ENCODE measurements at places on chromosomes 16 and 17.

- no peak for DNase-seq
Measured at GRCh38 chr17:8673612-8674011, 43.1 kb upstream of the MYH10 start.

DNA sequence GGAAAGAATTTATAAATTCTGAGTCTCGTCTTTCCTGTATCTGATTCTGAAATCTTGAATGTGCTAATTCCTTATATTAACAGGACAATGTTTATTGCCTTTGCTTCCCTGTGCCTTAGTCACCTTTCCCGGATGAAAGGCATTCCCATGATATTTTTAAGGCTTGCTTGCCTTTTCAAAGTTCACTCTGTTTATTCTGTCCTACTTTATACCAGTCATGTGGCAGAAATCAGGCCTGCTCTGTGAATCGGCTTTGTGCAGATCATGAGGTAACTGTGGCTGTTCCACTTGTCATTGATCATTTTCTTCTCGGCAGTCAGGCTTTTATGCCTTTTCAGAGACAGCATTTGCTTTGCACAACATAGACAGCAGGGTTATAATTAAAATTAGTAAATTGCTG is 28.8 kb upstream of the ABCC11 start:
- DNase-seq = no peak

DNA sequence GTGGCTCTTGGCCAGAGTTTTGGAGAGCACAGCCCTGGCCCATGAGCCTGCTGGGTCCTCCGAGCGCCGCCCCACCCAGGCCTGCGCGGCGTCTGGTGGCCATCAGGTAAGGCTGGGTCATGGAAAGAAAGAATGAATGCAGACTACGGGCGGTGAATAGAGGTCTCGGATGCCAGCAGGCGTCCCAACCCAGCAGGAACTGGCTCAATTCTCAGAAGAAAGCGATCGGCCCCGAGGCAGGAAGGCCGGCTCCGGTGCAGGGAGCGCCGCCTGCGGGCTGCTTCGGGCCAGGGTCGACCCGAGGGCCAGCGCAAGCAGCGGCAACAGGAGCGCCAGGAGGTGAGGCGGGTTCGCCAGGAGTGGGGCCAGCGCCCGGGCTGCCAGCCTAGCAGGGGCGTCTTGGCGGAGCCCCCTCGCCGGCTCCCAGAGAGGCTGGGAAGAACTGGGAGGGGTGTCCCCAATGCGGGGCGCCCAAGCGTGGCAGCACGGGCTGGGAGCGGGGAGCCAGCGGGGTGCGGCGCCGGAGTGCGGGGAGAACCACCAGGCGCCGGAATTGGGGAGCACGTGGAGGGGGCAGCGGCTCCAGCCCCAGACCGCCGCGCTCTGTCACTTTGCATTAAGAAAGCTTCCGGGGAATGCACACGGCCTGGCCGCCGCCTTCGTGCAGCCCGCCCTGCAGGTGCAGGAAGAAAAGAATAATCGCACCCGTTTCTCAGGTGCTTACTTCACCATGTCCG is 7.1 kb upstream of the TMC5 start:
- DNase-seq = no peak

- DNase-seq = no peak
Measured at GRCh38 chr17:48584223-48584741, 5.8 kb downstream of the HOXB3 start.
